ENCODE measurements at places on chromosomes 11 and 22.
A peak's percentile ranks its signal among the peaks of the same experiment; 100 is the strongest.

DNA sequence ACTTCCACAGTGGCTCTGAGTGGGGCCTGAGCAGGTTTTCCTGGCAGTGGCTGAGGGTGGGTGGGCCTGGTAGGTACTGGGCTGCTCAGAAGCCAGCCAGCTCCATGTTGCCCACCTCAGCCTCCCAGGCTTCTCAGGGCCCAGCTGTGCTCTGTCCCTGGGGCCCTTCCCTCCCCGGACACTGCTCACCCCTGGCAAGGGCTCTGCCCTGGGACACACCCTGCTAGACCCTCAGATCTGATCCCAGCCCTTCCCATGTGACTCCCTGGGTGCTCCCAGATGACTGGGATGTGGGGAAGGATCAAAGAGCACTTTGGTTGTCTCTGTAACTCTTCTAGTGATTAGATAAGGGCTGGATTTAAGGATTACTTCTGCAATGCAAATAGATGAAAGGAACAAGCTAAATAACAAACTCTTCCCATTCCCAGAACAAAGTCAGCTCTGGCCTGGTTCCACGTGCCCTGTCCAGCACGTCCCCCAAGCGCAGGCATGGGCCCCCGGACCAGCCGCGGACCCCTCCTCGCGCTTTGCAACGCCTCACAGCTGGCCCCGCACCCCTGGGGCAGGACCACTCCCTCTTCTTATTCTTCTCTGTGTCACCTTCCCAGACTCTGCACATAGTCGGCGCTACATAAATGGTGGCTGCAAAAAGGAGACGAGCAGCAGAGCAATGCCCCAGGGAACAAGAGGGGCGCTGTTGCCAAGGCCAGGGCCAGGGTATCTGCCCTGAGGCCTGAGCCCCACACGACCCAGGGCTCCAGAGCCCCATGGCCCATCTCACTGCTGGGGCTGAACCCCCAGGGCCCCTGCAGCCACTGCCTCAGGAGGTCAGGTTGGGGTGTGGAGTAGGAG, 5.7 kb upstream of the KRTAP5-6 start:
- H3K4me1 ChIP-seq: peaks cover 16% of the 10 kb centered on the region
- no peak overlapping the region for H3K27ac ChIP-seq
- H3K27me3 ChIP-seq: no peaks in the 10 kb centered on the region
- no peak overlapping the region for H3K4me3 ChIP-seq
- no peaks in the 10 kb centered on the region for H3K36me3 ChIP-seq
- no peak for DNase-seq

GRCh38 chr22:20509344-20510047, 2.1 kb downstream of the MED15 start:
- no peaks in the 10 kb centered on the region for H3K27me3 ChIP-seq
- H3K27ac ChIP-seq: peak overlapping the region; percentile 99
- DNase-seq: no peak
- peaks cover 38% of the 10 kb centered on the region for H3K4me1 ChIP-seq
- H3K36me3 ChIP-seq: no peaks in the 10 kb centered on the region

- H3K36me3 ChIP-seq: no peaks in the 10 kb centered on the region
- peaks cover 21% of the 10 kb centered on the region for H3K27me3 ChIP-seq
- peak overlapping the region; percentile 63 for H3K27ac ChIP-seq
- no peak for DNase-seq
- H3K4me3 ChIP-seq: peak overlapping the region; percentile 48
Measured at GRCh38 chr11:17351172-17351509, 459 bp upstream of the NCR3LG1 start.

DNA sequence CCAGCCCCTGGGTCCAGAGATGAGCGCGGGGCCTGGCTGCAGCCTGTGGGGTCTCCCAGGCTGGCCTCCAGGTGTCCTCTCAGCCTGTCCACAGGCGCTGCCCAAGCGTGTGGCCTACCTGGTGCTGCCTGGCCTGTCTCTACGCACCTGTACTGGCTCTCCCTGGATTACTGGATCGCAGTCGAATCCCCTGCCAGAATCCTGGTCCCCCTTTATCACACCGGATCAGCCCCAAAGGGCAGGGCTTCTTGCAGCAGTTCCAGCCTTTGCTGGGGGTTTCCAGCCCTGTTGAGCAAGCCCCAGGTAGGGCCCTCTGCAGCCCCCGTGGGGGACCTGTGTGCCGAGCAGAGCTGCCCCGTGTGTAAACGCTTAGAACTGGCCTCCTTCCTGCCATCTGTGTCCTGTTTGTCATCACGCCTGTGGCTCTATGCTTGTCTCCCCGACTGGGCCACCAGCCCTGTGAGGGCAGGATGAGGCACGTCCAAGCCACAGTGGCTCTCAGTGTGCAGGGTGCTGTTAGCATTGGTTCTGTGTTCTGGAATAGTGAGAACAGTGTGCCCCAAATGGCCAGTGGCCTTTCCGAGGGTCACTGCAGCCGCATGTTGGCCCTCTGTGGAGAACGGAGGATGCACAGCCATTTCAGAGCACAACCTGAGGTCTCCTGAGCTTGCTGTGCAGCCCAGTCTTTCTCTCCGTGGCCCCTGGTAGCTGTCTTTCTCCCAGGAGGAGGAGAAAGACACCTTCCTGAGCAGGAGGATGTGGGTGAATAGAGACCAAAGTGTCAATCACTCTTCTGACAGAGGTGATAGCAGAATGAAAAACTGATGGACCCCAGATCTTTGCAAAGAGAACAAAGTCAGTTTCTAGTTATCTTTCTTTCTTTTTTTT, 13.9 kb upstream of the TXNRD2 start:
- no peak overlapping the region for H3K4me3 ChIP-seq
- DNase-seq: no peak
- peaks cover 11% of the 10 kb centered on the region for H3K36me3 ChIP-seq
- H3K27me3 ChIP-seq: no peaks in the 10 kb centered on the region
- H3K4me1 ChIP-seq: peaks cover 24% of the 10 kb centered on the region

DNA sequence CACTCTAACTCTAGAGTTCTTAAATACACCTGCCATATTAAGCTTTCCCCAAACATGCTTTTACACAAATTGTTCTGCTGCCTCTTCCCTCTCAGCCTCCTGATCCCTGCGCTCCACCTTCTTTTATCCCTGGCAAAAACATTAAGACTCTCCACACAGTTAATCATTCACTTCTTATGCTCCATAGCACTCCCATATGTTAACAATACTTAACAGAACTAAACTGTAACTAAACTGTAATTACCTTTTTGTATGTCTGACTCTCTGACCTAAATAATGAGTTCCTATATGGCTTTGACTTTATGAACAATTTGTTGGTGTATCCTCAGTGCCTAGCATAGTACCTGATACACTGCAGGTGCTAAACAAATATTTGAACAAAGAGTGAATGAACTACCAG, 71.8 kb downstream of the BTBD10 start:
- H3K27me3 ChIP-seq: no peaks in the 10 kb centered on the region
- DNase-seq: no peak
- H3K36me3 ChIP-seq: no peaks in the 10 kb centered on the region

- H3K4me3 ChIP-seq: no peak overlapping the region
- DNase-seq: no peak
- no peaks in the 10 kb centered on the region for H3K36me3 ChIP-seq
- H3K27ac ChIP-seq: no peak overlapping the region
- no peaks in the 10 kb centered on the region for H3K4me1 ChIP-seq
- peaks cover 4% of the 10 kb centered on the region for H3K27me3 ChIP-seq
Measured at GRCh38 chr11:115911613-115912346, 407.6 kb upstream of the CADM1 start.

DNA sequence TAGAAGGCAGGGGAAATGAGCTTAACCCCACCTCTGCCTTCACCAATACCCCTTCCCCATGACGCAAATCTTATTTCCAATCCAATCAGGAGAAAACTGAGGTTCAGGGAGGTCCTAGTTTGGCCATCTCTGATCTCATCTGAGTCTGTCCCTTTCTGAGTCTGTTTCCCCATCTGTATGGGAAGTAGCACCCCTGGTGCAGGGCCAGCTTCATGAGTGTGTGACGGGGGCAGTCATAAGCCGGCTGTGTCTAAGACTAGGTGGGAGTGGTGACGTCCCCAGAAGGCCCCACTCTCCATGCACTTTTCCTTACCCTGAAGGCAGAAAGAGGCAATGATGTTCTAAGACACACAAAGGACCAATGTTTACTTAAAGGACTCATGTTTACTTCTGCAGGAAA, 72.3 kb downstream of the MN1 start:
- H3K27ac ChIP-seq: no peak overlapping the region
- DNase-seq: no peak
- no peaks in the 10 kb centered on the region for H3K27me3 ChIP-seq
- peaks cover 35% of the 10 kb centered on the region for H3K4me1 ChIP-seq

DNA sequence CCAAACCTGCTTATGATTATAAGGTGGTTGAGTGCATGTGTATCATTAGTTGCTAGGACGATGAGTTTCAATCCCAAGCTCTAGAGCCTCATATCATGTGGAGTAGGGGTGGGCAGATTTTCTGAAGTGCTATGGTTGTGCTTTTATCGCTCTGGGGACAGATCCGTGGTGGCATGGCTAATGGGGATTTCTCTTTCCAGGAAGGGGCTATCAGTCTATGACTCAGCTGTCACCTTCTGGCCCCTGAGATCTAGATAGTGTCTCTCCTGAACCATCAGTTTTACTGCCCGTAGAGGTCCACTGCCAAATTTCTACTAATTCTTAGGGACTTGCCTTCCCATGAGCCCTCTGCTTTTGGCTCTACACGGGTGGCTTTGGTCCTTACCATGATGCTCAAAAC, 51.8 kb downstream of the FDX1 start:
- no peak for DNase-seq
- peaks cover 5% of the 10 kb centered on the region for H3K4me1 ChIP-seq
- no peak overlapping the region for H3K27ac ChIP-seq
- no peaks in the 10 kb centered on the region for H3K27me3 ChIP-seq
- H3K4me3 ChIP-seq: no peak overlapping the region
- no peaks in the 10 kb centered on the region for H3K36me3 ChIP-seq

DNA sequence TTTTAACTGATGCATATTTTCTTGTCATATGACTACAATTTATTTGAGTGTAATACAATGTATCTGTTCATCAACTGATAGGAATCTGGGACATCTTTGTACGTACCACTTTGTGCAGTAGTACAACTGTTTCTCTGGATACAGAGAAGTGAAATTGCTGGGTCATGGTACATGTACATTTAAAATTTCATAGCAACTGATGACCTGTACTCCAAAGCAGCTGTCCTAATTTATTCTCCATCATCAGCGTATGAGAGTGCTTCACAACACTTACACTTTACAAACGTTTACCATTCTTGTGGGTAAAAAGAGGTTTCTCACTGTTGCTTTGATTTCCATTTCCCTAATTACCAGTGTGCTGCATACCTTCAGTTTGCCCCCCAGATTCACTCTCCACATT, 552.8 kb upstream of the CADM1 start:
- DNase-seq: no peak
- H3K27ac ChIP-seq: no peak overlapping the region
- H3K4me1 ChIP-seq: no peaks in the 10 kb centered on the region
- H3K27me3 ChIP-seq: no peaks in the 10 kb centered on the region
- H3K36me3 ChIP-seq: no peaks in the 10 kb centered on the region
- no peak overlapping the region for H3K4me3 ChIP-seq

DNA sequence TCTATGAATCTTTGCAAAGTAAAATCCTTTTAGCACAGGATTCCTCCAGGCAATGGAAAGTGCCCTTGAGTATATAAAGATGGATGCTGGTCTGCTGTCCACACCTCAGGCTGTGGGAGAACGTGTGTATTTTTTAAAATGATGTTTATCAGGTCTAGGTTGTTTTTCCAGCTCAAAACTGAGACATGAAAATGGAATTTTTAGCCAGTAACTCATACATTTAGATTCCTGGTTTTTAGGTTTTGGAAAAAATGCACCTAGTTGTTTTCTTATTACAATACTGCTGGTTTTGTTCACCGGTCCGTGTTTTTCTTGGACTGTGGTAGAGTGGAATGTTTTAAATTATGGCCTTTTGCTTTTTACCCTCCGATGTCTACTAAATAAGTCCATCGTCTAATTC, 554.7 kb downstream of the SOX6 start:
- H3K27ac ChIP-seq: no peak overlapping the region
- no peak for DNase-seq
- peaks cover 6% of the 10 kb centered on the region for H3K4me1 ChIP-seq
- H3K27me3 ChIP-seq: no peaks in the 10 kb centered on the region
- H3K36me3 ChIP-seq: no peaks in the 10 kb centered on the region

GRCh38 chr11:57330029-57330428, 5.3 kb upstream of the TNKS1BP1 start:
- no peak for DNase-seq
- peaks cover 34% of the 10 kb centered on the region for H3K4me1 ChIP-seq
- H3K36me3 ChIP-seq: peaks cover 48% of the 10 kb centered on the region
- no peaks in the 10 kb centered on the region for H3K27me3 ChIP-seq
- H3K4me3 ChIP-seq: no peak overlapping the region

DNA sequence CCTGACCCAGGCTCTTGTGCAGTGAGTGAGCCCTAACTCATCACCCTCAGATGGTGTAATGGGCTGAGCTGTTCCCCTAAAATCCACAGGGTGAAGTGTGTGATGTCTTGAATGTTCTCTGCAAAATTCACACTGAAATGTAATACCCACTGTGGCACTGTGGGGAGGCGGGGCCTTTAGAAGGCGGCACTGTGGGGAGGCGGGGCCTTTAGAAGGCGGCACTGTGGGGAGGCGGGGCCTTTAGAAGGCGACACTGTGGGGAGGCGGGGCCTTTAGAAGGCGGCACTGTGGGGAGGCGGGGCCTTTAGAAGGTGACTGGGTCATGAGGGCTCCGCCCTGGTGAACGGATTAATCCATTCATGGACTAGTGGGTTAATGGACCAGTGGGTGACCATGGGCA, 33.0 kb downstream of the CHID1 start:
- H3K36me3 ChIP-seq: peaks cover 8% of the 10 kb centered on the region
- H3K4me1 ChIP-seq: no peaks in the 10 kb centered on the region
- no peak overlapping the region for H3K4me3 ChIP-seq
- H3K27me3 ChIP-seq: no peaks in the 10 kb centered on the region
- no peak overlapping the region for H3K27ac ChIP-seq

DNA sequence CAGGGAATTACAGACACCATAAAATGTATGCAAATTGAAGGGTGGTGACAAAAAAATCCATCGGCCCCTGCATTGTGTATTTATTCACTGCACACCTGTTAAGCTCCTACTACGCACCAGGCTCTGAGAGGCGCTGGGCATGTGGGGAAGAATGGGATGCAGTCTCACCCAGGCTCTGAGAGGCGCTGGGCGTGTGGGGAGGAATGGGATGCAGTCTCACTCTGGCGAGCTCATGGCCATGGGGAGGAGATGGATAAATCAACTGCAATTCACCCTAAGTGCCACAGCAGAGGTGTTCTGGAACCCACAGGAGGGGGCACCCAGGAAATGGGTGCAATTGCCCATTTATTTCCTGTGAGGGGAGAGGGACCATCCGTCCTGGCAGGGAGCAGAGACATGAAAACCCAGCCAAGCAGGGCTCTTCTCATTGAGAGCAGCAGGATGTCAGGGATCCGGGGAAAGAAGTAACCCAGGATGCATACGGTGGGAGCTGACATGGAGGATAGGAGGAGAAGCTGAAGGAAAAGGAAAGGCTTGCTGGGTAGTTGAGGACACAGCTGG, 798.7 kb downstream of the TBC1D22A start:
- H3K36me3 ChIP-seq: no peaks in the 10 kb centered on the region
- H3K4me1 ChIP-seq: no peaks in the 10 kb centered on the region
- H3K27me3 ChIP-seq: peaks cover 41% of the 10 kb centered on the region
- no peak overlapping the region for H3K4me3 ChIP-seq
- H3K27ac ChIP-seq: no peak overlapping the region
